ENCODE measurements at places on chromosomes 2 and 18.

- DNase-seq, result no peak
Measured at GRCh38 chr2:61946666-61947065, 41.2 kb downstream of the COMMD1 start.

DNA sequence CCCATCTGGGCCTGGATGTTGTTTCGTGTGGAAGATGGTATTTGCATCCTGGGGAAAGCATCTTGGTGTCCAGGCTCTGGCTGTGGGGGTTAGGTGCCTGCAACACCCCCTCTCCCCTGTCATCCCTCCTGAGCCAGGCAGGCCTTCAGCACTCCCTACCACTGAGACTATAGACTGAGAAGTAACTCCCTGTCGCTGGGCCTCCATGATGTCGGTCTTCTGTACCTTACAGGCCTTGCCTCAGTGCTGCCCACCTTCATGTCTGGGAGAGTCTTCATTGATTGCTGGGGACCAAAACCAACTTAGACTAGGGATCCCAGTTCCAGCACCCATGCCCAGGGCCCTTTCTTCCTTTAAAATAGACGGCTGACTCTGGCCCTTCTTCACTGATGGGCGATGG lies 33.1 kb upstream of the DNMT3A start:
- no peak for DNase-seq

DNA sequence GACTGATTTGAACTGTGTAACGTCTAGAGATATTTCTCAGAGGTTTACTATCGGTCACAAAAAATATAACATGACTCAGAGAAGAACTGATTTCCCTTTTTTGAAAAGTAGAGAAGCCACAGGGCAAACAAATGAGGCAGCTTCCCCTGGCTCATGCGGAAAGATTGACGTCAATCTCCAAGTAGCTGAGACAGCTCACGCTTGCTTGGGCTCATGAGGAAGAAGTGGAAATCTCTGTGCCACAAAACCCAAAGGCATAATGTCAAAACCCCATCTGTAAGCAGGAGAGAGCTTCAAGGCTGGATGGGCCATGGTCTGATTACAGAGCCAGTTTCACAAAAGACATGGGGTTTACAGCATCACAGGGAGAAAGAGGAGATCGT lies 188.1 kb downstream of the ARL4C start:
- DNase-seq, result peak; percentile 36

DNA sequence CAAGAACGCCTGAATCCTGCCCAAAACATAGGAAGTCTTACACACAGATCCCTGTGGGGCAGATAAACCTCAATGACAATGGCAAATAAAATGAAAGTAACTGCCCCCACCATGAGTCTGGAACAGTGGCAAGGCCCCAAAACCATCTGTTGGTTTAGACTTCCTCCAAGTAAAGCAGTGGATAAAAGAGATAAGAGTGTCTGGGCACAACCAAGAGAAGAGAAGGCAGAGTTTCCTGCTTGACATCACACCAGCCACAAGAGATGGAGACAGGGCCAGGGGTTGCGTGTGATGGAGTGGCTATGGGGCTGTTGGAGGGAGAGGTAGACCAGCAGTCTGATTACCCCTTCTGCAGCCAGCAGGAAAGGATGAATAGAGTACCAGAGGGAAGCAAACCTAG lies 212.1 kb upstream of the POU3F3 start:
- no peak for DNase-seq

DNA sequence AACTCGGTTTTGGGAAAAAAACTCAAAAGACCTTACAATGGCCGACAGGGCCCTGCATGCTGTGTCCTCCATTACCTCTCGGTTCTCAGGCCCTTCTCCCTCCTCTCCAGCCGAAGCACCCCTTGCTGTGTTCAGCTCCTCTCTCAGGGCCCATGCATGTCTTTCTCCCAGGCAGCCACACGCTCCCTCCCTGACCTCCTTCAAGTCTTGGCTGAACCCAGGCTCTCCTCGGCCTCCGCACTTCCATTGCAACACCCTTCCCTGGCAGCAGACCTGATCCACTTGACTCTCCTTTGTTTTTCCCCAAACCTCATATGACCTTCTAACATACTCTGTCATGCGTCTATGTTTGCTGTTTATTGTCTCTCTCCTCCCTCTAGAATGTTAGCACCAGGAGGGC lies 114.0 kb downstream of the CYP26B1 start:
- no peak for DNase-seq

GRCh38 chr18:45588376-45589355 lies 26.6 kb upstream of the SLC14A2 start:
- no peak for DNase-seq

DNA sequence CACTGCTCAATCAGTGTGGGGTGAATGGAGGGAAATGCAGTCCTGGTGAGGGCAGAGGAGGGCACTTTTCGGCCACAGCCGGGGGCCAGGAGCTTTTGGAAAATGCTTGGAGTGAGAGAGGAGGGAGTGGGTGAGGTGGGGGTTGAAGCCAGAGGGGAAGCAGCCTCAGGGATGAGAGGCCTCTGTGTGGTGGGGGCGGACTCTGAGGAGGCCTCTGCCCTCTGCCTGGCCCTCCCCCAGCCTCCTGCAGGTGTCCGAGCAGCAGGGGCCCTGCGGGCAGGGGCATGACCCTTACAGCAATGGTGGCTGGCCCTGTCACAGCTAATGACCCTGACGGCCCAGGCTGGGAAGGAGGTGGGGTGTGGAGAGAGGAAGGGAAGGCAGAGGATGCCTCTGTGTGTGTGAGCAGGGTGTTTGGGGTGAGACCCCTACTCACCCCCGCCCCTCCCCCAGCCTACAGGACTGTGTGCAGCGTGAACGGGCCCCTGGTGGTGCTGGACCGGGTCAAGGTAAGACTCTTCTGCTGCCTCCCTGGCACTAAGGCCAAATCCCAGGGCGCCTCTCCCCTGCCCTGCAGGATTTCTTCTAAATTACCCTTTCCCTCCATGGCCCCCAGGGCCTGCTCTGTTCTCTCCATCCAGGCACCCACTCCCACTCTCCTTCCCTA lies 7.6 kb downstream of the ATP6V1B1 start:
- DNase-seq, result no peak

DNA sequence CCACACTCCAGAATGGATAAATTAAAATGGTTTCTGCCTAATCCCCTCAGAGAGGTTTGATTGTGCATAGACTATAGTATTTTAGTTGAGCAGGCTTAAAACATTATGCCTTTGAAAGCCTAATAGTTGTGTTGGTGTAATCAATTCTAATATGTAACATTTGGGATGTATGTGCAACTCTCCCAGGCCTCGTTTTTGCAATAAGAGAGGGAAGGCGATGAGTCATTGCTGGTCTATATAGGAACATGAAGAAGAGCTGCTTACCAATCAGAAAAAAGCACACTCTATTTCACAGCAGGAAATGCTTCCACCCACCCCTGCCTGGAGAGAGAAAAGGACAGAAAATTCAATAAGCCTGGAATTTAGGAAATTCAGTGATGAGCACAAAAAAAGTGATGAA lies 1424.0 kb upstream of the PIK3C3 start:
- no peak for DNase-seq

DNA sequence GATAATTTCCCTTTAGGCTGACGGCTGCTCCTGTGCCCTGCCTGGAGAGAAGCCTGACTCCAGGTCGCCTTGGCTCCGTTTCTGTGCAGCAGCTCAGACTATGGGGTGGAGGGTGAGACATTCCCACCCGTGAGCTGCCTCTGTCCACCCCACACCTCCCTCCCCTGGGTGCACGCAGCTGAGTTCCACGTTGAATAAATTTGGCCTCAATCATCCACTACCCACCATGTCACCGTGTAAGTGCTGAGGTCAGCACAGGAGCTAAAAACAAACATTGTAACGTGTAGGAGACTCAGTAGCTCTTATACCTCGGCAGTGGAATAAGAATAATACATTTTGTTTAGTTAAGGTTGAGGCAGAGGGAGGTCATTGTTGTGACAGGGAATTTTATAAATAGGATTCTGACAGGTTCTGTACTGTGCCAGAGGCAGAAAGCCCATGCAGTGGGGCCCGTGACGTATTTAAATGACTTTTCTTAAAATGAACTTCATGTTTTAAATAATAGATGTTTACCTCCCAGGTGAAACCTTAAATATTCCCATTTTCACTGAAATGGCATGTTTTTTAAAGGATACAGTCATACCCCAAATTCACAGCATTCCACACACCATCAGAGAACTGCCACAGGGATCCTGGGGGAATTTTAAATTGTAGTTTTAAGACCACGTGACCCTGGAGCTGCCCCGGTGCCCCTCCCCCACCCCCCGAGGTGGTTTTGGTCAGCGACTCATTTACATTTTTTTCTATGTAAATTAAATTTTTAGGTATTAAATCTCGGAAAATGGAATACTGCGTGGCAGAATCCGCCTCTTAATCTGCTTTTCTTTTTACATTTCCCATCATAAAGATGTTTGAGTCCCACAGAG lies 50.2 kb downstream of the NFATC1 start:
- DNase-seq, result no peak

DNA sequence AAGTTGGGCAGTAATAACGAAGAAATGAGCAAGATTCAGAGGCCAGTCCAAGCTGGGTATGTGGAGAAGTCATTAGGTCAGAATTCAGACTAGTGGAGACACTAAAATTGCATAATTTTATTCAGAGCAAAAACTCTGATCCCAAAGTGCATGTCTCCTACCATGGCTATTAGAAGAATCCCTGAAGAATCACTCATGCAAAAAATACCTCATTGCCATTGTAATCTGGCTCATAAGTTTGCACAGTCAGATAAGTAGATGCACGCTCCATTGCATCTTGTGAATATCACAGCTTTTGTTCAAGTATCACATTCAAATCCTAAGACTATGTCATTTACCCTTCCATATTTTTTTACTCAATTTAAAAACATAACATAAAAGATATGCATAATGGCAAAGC lies 692.2 kb upstream of the KLHL29 start:
- DNase-seq, result no peak

- DNase-seq, result no peak
Measured at GRCh38 chr18:35457140-35457704, 40.5 kb downstream of the INO80C start.

GRCh38 chr2:20745924-20746555 lies 76.9 kb downstream of the LDAH start:
- DNase-seq, result no peak

DNA sequence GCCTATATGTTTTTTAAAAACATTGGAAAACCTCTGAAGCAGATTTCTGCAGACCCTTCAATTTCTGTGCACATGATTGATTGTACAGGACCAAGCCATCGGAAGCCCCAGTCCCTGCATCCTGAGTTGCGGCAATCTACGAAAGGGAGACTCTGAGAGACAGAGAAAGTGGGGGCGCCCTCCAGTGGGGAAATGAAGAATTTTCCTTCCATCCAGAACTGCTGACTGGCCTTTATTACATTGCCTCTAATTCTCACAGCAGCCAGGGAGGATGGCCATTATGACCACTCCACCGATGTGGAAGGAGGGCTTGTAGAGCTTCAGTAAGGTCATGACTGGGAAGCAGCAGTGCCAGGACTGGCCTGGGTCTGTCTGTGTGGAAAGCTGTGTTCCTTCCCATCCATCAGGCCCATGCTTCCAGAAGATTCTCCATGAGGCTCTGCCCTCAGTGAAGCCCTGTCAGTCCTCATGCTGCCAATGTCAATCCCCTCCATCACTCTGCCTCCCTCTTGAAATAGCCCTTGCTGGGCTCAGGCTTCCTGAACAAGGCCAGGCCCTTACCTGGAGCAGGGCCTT lies 20.0 kb upstream of the RESP18 start:
- DNase-seq, result peak; percentile 38

DNA sequence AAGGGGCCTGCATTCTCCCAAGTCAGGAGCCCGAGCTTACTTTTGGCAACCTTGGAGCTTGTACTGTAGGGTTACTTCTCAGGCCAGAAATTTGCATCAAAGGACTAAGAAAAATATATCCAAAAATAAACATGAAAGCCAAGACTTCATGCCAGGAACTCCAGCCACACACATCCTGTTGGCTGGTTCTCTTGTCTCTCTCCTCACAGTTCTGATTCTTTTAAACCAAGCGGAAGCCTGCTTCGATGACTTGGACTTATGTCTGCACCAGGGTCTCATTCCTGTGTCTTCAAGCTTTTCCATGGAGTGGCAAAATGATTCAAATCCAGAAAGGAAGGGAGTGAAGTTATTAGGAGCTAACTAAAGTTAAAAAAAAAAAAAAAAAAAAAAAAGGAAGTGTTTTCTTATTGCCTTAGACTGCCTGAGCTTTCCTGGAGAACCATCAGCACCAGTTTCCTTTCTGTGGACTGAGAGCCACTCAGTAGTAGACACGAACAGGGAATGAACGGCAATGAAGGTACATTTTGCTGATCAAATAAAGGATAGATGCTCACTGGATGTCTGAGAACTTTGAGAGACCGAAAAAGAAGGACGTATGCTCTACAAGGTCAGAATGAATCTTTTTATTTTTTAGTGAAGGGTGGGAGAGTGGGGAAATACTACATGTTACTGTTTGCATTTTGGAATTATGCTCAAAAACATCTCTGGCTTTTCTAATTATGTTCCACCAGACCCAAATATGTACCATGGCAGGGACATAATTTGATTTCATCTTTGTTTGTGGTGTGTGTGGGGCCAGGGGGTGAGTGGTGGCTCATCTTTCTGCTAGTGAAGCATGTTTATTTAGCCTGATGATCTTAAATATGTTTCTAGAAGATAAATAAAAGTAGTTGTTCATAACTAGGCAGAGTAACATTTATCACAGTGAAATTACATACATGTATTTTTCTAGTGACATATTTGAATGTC lies 86.0 kb downstream of the RAPGEF4 start:
- DNase-seq, result no peak

- no peak for DNase-seq
Measured at GRCh38 chr18:9419956-9420631, 55.2 kb upstream of the RALBP1 start.

DNA sequence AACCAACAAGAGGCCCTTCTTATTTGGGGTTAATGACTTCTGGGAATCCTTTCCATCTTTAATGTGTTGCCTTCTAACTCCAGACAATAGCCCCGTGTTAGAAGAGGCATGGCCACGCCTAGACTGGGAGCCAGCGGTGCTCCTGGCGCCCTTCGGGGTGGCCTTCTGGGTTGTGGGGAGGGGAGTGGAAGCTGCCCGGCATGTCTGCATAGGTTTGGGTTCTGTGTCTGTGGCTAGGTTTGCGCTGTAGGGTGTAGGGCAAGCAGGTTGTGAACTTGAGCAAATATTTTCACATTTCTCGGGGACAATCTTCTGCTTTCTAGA lies 40.4 kb downstream of the CELF4 start:
- DNase-seq, result no peak

- DNase-seq, result no peak
Measured at GRCh38 chr18:11105463-11105862, 43.9 kb downstream of the PIEZO2 start.

DNA sequence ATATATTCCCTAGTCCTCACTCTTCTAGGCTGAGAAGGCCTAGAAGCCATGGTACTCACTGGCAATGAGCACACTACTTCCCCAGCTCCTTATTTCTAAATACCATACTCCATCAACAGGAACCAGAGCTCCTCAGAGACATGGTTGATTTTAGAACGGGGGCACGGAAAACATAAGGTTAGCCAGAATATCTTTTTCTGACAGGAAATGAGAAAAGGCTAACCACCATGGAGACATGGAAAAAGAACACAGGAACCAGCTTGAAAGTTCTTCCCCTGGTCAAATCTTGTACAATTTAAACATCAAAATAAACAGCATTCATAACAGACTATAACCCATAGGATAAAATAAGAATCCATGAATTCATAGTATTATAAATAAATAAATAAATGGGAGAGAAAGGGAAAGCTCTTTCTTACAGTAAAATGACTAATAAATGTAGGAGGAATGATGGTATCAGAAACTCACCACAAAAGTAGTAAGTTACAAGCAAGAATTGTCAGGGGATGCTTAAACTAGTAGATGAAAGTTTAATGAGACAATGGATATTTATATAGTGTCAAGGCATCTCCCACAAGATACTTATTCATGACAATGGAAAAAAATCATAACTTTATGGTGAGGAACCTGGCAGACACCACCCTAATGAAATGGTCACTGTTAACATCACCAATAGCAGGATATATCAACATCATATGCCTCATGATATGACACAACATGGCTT lies 20.6 kb upstream of the GCC2 start:
- no peak for DNase-seq
